ENCODE measurements at places on chromosomes 6 and 20.

DNA sequence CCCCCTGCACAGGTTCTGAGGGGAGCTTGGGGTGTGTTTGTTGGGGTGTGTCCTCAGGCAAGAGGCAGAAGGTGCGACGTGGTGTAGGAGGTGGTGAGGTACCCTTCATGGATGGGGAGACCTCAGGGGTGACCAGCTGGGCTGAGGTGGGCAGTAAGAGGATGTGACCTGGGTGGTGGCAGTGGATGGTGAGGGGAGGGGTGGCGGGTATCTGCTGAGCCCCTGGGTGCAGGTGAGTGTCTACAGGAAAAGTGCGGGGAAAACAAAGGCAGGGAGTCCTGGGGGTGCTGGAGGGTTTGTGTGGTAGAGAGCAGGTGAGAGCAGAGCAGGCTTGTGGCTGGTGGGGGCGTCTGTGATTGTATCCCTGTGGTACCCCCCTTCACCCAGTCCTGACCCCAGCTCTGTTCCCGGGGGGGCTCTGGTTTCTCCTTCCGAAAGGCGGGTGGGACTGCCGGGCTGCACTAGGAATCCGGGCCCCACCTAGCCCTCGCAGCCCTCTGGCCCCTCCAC lies 631 bp downstream of the RAET1L start:
- no peak for DNase-seq

DNA sequence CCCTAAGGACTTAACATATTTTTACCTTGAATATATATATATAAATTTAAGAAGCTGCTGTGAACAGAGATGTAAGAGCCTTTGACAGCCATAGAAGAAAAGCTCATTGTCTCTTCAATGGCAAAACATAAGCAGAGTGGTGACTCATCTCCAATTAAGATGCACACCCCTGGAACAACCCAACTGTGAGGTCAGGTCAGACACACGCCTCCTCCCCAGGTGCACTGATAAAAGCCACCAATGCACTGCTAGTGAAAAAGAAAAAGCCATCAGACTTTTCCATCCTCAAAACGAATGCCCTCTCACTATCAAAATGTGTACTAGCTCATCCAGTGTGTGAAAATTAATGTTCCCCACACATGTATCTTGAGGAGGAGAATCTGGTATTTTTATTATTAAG lies 100.1 kb downstream of the SMLR1 start:
- no peak for DNase-seq

DNA sequence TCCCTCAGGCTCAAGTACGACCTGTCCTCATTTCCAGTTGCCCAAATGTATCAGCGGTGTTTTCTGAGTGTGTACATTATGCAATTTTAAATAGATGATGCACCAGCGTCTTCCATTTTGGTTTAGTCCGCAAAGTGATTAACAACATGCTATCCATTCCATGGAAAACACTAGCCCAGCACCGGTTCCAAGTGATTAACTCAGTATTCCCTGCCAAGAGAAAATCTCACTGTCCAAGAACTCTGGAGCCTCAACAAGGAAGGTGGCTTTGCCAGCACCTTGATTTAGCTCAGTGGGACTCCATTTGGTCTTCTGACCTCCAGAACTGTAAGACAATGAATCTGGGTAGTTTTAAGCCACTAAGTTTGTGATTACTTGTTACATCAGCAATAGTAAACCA lies 107.2 kb downstream of the FOXC1 start:
- no peak for DNase-seq

DNA sequence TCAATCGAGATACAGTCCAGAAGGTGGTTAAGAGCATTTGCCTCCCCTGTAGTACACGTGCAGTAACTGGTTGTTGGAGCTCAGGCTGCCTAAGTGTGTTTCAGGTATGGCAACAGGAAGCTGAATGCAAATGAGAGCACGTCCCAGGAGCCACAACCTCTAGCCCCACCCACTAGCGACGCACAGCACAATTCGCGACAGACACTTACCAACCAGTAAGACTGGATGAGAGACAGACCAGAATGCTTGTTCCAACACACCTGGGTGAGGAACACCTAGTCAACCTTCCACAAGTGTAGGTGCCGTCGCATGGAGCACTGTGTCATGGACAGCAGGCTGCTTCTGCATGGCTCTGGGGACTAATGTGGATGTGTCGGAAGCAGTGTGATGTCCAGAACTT lies 7.2 kb upstream of the SERPINB1 start:
- DNase-seq, result peak; percentile 56

DNA sequence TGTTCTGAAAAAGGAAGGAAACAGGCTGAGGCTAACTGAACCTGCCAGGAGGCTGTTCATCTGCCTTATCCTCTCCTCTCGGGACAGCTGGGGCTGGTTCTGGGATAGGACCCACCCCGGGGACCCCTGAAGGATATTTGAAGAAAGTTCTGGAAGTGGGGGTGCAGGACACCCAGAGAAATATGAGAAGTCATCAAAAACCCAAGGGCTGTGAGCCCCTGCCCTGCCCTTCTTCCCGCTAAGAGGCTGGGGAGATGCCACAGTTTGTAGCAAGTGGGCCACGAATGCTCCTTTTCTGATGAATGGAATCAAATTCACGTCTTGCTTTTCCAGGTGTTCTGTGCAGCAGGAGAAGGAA lies 37.9 kb downstream of the TMEM242 start:
- DNase-seq, result no peak

Data from stimulated activated CD4-positive, alpha-beta T cell treated with anti-CD3 and anti-CD28 coated beads, Interleukin-4, amount 100 ng/mL, for 24 hours (primary cell).